ENCODE measurements at places on chromosomes 3 and 15.

DNA sequence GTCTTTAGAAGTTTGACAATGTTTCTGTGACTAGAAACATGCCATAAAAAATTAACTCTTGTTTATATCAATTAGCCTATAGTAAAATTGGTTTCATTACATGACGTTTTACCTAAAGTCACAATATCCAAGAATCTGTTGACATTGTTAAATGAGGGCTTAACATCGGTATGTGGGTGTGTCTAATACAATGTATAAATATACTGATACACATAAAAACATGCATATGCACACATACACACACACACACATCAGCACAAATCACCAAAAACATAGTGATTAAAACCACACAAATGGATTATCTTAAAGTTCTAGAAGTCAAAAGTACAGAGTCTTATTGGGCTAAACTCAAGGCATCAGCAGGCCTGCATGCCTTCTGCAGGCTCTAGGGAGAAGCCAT, 456.7 kb downstream of the NTRK3 start:
- DNase-seq: no peak

DNA sequence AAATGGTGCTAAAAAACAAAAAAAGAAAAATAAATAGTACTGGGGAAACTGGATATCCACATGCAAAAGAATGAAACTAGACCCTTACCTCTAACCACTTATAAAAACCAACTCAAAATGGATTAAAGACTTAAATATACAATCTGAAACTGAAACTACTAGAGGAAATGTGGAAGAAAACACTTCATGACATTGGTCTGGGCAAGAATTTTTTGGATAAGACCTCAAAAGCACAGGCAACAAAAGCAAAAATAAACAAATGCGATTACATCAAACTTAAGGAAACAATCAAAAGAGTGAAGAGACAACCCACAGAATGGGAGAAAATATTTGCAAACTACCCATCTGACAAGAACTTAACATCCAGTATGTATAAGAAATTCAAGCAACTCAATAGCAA, 6.4 kb downstream of the IFT57 start:
- no peak for DNase-seq

GRCh38 chr3:186746008-186746407, 28.8 kb downstream of the KNG1 start:
- peak; percentile 71 for DNase-seq

GRCh38 chr3:164024786-164025185, 1053.5 kb downstream of the SI start:
- DNase-seq: no peak

DNA sequence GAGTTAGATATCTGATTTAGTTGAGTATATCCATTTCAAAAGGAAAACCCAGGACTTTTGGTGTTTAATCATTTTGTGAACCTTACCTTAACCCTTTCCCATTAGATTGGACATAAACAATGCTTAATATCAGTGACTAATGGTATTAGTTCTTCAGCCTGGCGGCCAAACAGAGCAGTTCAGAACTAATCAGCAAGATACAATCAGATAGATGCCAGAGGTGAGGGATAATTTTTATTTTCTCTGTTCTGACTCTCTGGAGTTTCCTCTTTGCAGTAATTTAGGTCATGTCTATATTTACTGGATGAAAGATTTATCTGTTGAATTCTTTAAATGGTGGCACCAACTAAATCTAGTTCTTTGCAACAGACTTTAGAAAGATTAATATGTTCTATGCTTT, 337.8 kb downstream of the ROBO2 start:
- DNase-seq: no peak

DNA sequence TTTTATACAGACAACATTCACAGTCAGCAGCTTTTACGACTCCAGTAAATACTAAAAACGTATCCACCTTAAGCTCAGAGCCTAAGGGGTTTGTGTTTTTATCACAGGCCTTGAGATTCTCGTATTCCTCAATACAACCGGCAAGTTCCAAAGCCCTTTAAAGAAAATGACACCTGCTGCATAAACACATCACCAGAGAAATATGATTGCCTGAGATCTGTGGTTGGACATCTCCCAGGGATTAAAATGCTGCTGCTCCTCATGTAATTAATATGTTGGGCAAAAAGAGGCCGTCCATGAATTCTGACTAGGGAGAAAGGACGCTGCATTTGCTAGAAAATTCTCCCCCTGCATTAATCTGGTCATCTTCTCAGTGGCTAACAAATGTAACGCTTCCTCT, 544.8 kb downstream of the MAGI1 start:
- no peak for DNase-seq

GRCh38 chr15:53982876-53983275, 4.6 kb downstream of the UNC13C start:
- no peak for DNase-seq

DNA sequence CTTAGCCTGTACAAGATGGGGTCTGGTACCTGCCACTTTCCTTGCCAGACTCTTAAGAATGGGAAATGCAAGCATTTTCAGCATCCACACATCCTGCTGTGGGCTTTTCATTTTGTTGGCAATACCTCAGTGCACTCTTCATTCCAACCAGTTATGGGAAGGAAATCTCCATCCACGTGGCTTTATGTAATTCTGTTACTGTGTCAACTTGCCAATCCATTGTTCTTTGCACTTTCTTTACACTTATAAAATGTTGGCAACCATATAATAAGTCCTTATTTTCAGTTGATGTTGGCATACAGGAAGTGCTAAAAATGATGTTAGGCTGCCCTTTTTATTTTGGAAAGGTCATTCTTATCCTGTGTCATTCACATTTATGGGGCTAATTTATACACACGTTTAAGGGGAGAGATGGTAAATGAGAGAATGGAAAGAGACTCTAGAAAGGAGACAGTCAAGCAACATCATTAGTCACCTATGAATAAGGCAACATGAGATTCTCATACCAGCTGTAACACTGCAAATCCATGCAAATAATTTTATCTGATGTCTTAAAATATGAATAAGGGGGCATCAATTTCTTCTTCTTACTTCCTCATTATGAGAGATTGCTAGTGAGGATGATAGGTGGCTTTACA, 238.7 kb downstream of the CHST2 start:
- DNase-seq: no peak

DNA sequence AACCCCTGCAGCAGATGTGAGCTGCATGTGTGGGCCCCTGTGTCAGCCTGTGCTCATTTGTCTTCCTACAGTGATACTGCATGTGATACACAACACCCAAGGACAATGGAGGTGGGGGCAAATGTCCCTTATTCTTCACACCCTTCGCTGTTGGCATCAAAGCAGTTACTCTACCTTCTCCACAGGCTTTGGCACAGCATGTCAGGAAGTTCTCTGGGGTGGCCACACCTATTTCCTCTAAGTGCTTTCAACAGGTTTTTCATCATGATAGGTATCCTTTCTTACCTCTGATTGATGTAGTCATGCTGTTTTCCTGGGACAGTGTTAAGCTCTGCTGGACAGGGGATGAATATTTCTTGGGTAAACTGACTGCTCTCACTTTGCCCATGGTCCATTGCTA, 29.5 kb downstream of the ZNF662 start:
- no peak for DNase-seq

- no peak for DNase-seq
These were observed 120.1 kb upstream of the SPATA12 start for GRCh38 chr3:56940321-56940720.

DNA sequence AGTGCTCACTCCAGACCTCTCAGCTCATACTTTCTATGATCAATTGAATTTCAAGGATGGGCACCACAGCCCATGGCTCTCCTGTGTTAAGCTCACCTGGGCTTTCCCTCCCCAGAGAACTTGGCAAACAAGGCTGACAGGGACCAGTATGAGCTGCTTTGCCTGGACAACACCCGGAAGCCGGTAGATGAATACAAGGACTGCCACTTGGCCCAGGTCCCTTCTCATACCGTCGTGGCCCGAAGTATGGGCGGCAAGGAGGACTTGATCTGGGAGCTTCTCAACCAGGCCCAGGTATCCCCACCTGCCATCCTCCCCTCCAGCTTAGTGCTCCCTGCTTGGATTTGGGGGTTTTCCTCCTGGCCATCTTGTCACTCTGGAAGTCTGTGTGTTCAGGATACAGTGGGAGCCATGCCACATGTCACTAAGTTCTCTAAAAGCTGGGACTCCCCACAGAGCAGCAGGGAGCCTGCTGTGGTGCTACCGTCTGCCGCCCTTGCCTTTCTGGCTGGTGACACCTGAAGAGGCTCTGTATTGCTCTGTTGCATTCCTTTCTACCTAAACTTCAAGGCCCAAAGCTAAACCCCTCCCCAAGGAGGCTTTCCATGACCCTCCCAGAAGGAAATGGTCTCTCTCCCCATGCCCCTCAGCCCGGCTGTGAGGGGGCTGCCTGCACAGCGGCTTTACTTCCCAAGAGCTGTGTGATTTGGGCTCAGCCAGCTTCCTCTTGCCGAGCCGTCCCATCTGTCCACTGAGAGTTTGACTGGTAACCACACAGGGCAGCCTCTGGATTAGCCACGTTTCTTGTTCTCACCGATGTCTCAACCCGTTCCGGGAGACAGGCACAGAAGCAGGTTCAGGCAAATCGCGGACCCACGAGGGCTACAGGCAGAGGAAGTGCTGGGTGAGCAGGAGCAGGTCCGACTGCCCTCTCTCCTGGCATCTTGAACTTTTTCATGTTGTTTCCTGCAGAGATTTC, 10.8 kb downstream of the TF start:
- DNase-seq: no peak

DNA sequence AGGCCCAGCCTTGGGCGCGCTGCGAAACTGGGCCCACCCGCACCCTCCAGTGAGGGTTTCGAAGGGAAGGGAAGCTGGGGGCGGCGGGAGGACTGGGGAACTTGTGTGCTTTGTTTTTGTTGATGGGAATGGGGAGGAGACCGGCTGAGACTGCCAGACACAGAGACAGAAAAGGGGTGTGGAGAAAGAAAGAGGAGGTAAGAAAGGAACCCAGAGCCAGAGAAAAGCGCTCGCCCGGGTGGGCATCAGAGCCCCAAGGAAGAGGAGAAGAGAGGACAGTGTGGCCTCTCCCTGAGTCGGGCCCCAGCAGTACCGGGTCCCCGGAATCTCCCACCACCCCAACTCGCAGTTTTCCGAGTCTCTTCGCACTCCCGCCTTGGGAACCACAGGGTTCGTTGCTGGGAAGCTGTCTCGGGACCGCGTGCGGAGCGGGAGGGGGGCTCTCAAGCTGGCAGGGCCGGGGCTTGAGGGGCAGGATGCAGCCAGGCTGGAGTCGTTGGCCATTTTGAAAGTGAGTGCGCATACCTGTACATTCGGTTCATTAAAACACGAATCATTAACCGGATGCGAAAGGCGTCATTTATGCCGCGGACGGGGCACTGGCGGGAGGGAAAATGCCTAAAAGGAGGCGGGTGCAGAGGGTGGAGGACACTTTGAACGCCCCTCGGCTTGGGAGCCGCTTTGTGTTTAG, 3.1 kb downstream of the SKOR1 start:
- DNase-seq: no peak

GRCh38 chr15:61037031-61037430, 192.1 kb downstream of the RORA start:
- DNase-seq: no peak

DNA sequence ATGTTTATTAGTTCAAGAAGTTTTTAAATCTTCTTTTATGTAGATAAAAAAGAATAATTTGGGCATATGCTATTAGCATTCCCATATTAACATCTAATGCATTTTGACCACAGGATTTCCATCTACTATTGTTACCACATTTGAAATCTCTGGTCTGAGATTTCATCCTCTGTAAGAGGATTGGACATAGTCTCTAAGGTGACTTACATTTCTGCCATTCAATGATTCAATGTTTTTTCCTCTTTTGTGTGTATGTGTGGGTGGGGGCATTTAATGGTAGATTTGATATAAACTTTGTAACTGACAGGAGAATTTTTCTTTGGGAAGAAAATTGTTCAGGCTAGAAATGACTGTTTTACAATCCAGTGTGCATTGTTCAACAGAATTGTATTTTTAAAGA, 307.3 kb upstream of the RBMS3 start:
- DNase-seq: no peak

DNA sequence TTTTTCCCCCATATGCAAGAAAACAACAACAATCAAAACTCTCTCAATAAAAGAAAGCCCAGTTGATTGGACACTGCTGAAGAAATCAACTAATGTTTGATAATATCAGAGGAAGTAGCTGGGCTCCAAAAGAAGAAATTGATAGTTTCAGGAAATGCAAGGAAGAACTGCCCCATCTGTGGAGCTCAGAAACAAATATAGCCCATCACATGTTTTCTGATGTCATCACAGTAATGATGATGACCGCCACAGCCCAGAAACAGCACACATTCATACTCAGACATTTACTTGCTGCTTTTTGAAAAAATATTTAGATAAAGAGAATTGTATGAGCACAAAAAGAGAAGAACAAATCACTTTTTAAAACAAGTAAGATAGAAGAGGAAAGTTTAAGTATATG, 67.6 kb downstream of the GOLIM4 start:
- no peak for DNase-seq

DNA sequence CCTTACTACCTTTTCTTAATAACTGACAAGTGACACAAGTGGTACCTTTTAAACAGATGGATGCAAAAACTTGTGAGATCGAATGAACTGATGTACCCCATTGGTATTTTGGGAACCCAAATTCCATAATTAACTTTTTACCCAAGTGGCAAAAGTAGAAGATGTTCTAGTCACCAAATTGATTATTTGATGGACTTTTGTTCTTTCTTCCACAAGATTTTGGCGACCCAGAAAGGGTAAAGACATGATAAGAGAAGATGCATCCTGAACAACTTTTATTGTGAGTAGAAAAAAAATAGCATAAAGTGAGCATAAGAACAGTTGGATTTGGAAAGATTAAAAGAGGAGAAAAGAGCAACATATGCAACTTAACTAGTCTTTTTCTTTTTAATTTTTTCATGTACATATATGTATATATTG, 159.5 kb downstream of the TIGIT start:
- no peak for DNase-seq

DNA sequence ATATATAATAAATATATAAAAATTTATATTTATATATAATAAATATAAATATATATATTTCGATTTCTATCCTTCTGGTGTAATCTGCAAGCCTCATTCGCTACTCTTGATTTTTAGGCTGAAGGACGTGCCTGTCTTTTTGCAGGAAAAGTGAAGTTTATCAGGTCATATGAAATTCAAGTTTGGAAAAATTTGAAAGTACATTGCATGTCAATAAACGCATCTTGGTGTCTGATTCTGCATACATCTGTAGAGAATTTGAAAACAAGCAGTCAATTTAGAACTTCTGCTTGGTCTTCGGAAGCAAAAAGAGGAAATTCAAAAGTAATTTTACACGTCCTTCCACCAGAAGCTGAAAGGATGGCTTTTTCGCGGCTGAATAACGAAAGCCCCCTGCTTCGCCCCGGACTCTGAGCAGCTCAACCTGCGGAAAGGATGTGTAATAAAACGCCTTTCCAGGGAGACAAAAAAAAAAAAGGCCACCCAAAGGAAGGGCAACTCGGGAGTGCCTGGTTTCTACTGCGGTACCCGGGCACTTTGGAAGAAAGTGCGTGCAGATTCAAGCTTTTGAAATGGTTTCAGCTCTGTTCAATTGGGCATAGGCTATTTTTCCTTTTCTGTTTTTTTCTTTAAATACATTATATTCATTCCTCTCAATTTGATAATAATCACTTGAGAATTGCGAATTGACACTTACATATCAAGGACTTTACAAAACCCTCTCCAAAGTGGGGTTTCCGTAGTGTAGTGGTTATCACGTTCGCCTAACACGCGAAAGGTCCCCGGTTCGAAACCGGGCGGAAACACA, 1.5 kb upstream of the MYNN start:
- peak; percentile 47 for DNase-seq

GRCh38 chr3:114847564-114847963, 299.5 kb downstream of the ZBTB20 start:
- no peak for DNase-seq

- no peak for DNase-seq
These were observed 10.7 kb upstream of the MAPK6 start for GRCh38 chr15:52008359-52008697.

GRCh38 chr3:30161375-30161774, 445.0 kb upstream of the TGFBR2 start:
- no peak for DNase-seq
